ENCODE measurements at places on chromosomes 11 and 22. TPM values are rescaled to one million over a fixed set of nuclear protein-coding genes. Genes with fewer than 3 reads are reported as not detected.

MIF gene
- total RNA-seq, result 587 TPM

OR56A1 gene
- not detected for total RNA-seq

FXYD6 gene
- total RNA-seq, result 2.5 TPM

MPZL3 gene
- total RNA-seq, result not detected

TIMM10 gene
- total RNA-seq, result 144 TPM

WT1 gene
- 4.4 TPM for total RNA-seq

Measured in A375 (cell line).